ENCODE measurements at places on chromosomes 4 and X.
A peak's percentile ranks its signal among the peaks of the same experiment; 100 is the strongest.

GRCh38 chr4:13521047-13521446 lies 23.3 kb downstream of the NKX3-2 start:
- DNase-seq = no peak

GRCh38 chr4:1644891-1645657 lies 39.0 kb downstream of the FAM53A start:
- no peak for DNase-seq

GRCh38 chrX:73213734-73214425 lies 771 bp downstream of the NAP1L2 start:
- DNase-seq = no peak

DNA sequence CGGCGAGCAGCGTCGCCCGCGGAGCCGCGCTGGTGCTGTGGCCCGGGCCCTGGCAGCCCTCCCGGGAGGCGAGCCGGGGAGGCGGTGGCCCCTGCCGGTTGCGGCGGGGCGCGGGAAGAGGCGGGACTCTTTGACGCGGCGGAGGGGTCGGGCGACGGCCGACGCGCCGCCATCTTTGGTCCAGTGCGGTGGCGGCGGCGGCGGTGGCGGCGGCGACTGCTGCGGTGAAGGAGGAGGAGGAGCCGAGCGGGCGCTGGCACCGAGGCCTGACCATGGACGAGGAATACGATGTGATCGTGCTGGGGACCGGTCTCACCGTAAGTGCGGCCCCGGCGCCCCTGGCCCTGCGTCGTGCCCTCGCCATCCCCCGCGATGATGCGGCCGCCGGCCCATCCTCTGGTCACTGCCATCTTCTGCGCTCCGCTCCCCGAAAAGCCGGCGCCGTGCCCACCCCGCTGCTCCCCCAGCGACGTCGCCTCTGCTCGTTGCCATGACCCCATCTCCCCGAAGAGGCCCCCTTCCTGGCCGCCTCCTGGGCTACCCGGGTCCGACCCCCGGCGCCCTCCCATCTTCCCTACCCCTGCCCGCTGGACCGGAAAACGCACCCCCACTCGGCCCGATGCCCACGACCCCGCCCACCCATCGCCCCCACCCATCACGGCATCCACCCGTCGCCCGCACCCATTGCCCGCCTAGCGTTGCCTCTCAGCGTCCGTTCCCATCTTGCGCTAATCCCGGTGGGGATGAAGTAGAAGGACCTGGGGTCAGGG lies at the start of gene GDI1:
TSS of gene GDI1 (plus strand) at position 172 of the 770 bp plus-strand sequence. CDS start at position 273, 101 bp downstream.
- DNase-seq = peak; percentile 68

- DNase-seq = no peak
These were observed 73.5 kb downstream of the PRSS12 start for GRCh38 chr4:118279328-118279727.

DNA sequence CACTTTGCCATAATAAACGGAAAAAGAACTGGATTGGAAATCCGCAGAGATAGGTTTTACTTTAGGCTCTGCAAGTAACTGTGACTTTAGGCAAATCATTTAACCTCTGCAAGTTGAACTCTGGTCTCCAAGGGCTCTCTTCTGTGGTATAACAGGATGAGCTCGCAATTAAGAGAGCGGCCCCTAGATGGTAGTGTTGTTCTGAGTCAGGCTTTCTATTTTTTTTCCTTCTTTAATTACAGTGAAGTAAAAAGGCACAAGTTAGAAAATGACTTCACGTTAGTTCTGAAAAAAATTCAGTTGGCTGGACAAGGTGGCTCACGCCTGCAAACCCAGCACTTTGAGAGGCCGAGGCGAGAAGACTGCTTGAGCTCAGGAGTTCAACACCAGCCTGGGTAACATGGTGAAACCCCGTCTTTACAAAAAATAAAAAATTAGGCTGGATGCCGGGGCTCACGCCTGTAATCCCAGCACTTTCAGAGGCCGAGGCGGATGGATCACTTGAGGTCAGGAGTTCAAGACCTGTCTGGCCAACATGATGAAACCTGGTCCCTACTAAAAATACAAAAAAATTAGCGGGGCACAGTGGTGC lies 18.0 kb downstream of the RPS3A start:
- peak; percentile 33 for DNase-seq
